CD14-positive monocyte (primary cell): ENCODE measurements at places on chromosomes 11 and 22.

DNA sequence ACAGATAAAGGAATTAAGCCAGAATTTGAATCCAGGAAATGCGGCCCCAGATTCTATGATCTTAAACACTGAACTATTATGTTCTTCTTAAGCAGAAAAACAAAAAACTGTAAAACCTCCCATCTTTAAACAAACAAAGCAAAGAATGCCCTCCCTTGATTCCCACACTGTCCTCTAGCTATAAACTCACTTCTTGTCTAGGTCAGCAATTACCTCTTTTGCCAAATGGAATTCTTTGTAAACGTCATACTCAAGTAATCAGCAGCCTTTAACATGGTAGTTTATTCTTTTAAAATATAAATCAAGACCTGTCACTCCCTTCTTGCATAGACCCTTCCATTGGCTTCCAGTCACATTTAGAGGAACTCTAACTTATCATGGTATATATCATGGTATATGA is 958.9 kb upstream of the CNTN5 start:
- DNase-seq, result no peak

DNA sequence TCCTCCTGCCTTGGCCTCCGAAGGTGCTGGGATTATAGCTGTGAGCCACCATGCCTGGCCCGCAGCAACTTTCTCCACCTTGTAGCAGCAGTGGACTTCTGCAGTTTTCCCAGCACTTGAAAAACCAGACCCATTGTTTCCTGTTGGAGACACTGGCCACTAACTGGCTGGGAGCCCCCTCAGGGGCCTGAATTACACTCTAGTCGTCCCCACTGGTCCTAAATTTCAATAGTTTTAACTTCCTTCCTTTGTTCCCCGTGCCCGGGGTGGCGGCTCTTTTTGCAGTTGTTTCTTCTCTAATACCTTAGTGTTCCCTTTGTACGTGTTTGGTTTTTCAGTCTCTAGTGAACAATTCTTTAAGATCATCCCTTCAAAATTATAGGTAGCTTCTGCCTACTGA is 2.6 kb upstream of the MRGPRE start:
- DNase-seq, result no peak

DNA sequence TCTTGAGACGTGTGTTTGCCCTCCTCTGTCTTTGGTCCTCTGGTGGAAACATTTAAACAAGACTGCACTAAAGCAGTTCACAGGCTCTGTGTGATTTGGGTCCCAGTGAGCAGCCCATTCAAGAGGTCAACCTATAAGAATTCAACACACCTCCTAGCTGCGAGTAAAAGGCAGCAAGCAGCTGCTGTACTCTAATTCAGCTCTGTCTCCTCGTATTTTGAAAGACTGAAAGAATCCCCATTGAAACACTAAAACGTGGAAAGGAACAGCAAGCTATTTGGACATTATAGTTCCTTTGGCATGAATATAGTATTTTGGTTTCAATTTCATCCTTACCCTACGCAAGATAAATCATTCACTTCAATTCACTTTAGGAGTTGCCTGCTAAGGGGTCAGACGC is 1046.7 kb downstream of the DLG2 start:
- DNase-seq, result no peak

- DNase-seq, result no peak
Observed at GRCh38 chr22:45930324-45930723, 46.6 kb downstream of the WNT7B start.
